ENCODE measurements at places on chromosomes 11 and 22.

DNA sequence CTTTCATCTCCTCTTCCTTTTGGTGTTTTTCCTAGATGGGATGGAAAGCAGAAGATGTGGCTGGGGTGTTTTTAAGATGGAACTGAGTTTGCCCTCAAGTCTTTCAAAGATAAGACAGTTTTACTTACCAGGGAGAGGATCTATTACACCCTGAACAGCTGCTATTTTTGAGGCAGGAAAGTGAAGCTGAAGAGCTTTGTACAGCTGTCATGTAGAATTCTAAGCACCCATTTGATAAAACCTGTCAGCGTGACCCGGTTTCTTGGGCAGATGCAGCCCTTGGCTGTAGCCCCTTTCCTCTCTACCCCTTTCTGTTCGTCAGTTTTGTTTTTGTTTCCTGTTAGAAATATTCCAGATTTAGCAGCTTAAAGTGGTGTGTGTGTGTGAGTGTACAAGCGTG is 35.2 kb downstream of the FAT3 start:
- no peak for DNase-seq

GRCh38 chr11:75525433-75526191 is at the start of gene GDPD5:
Gene GDPD5, minus strand, starts transcription at chr11:75525941. Its CDS starts 48,206 bp downstream, at chr11:75477735.
- DNase-seq, result no peak

GRCh38 chr11:124717786-124718651 is 21.7 kb upstream of the NRGN start:
- no peak for DNase-seq

- DNase-seq, result no peak
Observed at GRCh38 chr11:102640946-102641345, 15.8 kb upstream of the MMP20 start.

DNA sequence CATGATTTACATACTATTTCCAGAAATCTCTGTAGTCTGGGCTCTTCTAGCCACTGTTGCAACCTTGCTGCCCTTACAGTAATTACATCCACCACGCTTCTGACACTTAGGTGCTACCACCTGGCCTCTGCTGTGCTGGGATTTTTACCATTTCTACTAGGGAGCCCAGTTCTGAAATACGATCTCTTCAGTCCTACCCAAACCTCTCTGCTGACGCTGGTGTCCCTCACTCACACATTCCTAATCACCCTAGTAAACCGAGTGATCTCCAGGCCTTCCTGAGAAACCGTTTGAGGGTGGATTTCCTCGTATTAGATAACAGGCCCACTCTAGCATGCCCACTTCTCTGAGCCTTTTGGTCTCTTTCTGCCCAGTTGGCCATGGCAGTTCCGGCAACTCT is 588.9 kb upstream of the CADM1 start:
- DNase-seq, result no peak

DNA sequence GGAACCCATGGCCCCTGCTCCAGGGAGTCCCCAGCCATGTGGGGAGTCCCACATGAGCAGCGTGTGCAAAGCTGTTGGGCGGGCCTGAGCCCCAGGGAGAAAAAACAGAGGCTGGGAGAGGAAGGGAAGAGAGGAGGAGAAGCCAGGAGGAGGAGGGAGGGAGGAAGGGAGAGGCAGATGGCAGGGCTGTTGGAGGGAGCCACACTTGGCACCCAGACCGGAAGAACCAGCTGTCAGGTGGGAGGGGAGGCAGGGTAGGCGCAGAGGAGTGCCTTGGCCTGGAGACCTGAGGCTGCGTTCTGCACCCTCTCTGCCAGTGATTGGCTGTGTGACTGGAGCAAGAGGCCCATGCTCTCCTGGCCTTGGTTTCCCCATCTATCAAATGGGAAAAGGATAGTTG is 6.7 kb downstream of the SYNGR1 start:
- no peak for DNase-seq

GRCh38 chr11:117172724-117173421 is 5.7 kb upstream of the SIDT2 start:
- peak; percentile 23 for DNase-seq

GRCh38 chr11:43573233-43573632 is 107.3 kb upstream of the HSD17B12 start:
- DNase-seq, result no peak

DNA sequence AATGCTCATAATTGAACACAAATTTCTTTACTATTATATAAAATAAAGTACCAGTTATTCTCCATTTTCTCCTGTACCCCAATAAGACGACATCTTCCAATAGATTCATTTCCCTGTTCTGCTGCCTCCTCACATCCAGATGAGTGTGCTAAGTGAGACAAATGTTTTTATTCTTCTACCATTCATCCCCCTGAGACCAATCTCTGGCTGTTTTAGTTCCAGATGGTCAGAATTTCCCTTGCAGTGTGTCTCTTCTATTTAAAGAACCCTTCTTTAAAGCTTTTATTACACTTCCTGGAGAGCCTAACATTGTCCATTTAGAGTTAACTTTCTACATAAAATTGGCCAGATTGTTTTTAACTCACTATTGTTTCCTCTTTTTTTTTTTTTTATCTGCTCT is 41.2 kb upstream of the GLYATL1 start:
- no peak for DNase-seq

DNA sequence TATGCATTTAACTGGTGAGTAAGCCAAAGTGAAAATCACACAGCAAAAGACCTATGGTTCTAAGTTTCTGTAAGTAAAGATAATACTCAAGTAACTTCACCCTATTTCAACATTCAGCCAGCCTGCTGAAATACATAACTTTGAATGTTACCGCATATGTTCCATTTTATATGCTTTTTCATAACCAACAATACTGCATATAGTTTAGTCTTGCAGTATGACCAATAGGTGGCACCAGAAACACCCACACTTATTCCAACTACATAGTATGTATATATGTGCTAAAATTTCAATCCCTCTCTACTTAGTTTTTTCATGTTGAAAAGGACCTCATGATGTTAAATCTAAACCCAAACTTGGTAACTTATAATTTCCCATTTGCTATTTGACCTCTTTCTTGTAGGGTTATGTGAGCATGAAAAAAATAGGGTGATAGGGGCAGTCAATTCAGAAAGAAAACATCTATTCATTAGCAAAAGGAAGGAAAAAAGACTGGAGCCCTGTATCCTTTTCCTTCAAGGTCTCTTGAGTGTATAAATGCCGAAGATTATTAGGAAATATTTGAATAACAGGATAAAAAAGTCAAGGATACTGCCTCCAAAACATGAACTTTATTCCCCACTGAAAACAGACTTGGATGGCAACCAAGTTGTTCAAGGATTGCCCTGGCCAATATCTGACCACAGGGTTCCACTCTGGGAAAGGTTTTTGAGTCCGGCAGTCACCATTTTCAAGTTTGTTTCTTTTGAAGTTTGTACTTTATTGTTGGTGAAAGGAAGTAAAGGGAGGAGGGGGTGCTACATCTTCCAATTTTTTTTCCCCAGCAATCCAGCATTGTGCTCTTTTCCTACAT is 23.8 kb upstream of the FZD4 start:
- no peak for DNase-seq

GRCh38 chr11:111836721-111837120 is 34.7 kb downstream of the ALG9 start:
- no peak for DNase-seq

GRCh38 chr11:104803776-104804175 is 94.5 kb downstream of the CASP12 start:
- DNase-seq, result no peak

GRCh38 chr11:104796301-104796700 is 102.0 kb downstream of the CASP12 start:
- DNase-seq, result no peak

DNA sequence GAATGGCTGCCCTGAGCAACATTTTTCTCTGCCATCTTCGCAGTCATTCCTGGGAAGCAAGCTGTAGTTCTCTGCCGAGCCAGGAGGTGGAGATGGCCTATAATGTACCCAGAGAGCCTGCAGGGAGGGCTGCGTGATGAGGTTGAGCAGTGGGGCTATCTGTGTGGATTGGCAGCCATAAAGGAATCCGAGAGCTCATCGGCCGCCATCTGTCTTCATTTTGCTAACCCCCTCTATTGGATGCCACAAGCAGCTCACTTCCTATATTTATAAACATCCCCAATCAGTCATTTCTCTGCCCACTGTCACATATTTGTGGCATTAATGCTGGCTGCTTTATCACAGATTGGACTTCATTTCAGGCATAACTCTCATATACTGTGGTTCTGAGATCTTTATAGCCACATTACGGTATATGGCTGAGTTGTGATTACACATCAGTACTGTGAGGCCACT is 209.5 kb downstream of the NTM start:
- no peak for DNase-seq

DNA sequence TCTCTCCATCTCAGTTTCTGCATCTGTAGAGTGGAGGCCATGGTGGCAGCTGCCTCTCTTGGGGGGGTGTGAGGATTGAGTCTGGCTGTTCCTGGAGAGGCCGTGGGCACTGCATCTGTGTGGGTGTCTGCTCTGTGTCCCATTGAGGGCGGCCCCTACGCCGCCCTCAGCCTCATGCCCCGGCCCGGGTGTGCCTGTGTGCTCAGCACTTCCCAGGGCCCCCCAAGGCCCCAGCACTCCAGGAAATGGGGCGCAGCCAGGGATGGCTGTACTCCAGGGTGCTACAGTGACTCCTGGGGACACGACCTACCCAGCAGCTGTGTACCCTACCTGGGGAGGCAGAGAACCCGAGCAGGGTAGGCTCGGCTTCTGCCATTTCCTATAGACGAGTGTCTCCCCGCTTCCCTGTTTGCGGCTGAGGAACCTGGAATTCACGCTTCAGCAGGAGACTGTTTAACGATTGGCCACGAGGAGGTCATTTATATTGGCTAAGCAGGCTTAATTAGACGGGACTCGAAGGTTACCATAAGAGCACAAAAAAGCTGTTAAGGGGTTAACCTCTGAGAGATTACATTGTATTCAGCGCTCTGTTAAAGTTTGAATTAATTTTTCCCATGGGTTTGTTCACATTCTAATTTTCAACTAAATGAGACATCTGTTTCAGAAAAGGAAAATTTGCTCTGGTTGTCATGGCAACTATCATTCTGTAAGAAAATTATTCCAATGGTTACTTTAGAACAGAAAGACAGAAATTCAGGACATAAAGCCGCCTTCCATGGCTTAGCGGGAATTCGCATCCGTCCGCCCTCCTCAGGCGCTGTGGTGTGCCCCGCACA is 76.4 kb downstream of the MPPED1 start:
- no peak for DNase-seq

DNA sequence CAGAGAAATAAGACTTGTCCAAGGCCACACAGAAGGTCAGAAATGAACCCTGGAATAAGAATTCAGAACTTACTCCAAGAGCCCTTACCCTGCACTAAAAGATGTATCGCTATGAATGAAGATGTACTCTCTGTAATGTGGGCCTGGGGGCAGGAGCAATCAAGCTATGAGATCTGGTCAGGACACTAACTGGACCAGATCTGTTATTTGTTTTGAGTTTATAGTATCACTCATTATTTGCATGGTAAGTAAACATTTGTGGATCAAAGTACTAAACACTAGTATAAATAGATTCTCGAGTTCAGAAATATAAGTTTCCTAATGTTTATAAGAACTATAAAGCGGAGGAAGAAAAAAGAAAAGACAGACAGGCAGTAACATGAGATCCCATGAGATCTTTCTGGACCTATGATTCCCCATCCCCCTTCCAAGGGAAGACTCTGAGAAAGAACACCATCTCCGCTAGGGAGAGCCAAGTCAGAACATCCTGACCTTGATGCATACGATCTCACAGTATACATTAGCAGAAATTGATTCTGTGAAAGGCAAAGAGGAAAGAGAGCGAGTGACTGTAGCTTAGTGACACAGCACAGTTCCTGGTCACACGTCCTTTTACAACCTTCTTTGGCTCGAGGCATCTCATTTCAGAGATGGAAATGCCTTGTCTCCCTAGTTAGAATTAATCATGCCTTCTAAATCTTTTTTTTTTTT is 71.2 kb downstream of the USP35 start:
- no peak for DNase-seq

GRCh38 chr22:37981282-37982011 is 2.9 kb downstream of the SOX10 start:
- DNase-seq, result no peak

GRCh38 chr22:46571642-46572250 is 34.3 kb upstream of the CELSR1 start:
- no peak for DNase-seq

DNA sequence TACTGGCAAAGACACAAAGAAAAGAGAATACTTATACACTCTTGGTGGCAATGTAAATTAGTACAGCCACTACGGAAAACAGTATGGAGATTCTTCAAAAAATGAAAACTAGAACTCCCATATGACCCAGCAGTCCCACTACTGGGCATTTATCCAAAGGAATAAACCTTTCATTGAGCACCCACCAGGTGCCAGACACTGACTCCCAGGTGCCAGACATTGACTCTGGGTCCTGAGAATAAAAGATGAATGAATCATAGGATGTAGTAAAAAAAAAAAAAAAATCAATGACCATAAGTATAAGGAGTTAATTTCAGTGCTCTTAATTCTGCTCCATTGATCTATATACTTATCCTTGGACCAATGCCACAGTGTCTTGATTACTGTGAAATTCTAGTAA is 28.2 kb downstream of the HEPHL1 start:
- DNase-seq, result no peak

DNA sequence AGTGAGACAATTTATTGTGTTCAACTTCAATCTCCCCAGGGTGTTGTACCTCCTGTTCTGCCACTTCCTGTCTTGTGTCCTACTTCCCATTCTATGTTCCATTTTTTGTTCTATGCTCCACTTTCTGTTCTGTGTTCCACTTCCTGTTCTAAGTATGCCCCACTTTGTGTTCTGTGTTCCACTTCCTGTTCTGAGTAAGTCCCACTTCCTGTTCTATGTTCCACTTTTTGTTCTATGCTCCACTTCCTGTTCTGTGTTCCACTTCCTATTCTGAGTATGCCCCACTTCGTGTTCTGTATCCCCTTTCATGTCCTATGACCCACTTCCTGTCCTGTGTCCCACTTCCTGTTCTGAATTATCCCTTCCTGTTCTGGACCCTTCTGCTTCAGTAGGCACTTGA is 732.7 kb downstream of the TBC1D22A start:
- no peak for DNase-seq

- DNase-seq, result no peak
Observed at GRCh38 chr11:9862981-9863380, 199.1 kb downstream of the SWAP70 start.

DNA sequence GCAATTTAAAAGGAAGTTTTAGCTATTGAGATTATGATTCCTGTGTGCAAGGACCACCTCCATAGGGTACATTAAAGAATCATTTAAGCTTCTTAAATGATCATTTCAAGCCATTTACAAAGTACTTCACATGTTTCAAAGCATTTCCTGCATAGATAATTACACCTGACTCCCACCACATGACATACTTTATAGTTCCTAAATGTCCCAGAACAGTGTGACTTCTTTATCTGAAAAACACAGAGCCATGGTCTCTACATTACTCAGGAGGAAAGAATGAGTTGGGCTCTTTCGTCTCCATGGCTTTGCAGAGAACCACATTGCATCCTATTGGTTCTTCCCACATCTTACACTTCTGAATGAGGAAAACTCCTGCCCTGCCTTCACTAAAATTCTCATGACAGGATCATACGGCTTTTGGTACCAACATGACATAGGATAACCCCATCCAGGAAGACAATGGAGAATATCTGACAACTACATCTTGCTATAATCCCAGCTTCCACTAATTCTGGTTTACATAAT is 88.6 kb downstream of the ETS1 start:
- no peak for DNase-seq
